ENCODE measurements at places on chromosomes 7 and 10. TPM values are rescaled to one million over a fixed set of nuclear protein-coding genes. Genes with fewer than 3 reads are reported as not detected.

Gene ADRA2A
- 0.10 TPM for total RNA-seq

GRCh38 chr7:143229054-143229790 lies 7.4 kb downstream of the TAS2R40 start:
- DNase-seq: no peak

GRCh38 chr7:78720066-78720465 lies 733.4 kb downstream of the MAGI2 start:
- DNase-seq: no peak

Gene PPP1R3C
- not detected for total RNA-seq

DNA sequence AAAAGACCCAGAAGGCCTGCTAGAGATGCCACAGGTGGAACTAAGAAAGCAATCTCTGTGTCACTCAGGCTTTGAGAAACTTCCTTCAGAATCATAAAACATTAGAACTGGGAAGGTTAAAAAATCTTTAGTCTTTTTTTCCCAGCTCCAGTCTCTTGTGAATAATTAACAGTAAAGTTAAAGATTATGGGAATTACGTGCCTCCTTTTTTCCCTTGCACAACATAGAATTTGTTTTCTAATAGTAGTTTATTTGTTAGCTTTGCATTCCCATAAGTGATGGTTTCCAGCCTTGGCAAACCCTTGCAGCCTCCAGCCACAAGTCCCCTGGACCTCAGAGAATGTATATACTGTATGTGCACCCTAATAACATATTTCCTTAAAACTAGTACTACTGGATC lies 128.3 kb downstream of the TPST1 start:
- no peak for DNase-seq

- DNase-seq: no peak
Measured at GRCh38 chr10:20105931-20106330, 289.7 kb downstream of the PLXDC2 start.

Gene LBX1
- not detected for total RNA-seq

Gene ZNF365
- 4.8 TPM for total RNA-seq
